ENCODE measurements at places on chromosomes 5 and 9.

DNA sequence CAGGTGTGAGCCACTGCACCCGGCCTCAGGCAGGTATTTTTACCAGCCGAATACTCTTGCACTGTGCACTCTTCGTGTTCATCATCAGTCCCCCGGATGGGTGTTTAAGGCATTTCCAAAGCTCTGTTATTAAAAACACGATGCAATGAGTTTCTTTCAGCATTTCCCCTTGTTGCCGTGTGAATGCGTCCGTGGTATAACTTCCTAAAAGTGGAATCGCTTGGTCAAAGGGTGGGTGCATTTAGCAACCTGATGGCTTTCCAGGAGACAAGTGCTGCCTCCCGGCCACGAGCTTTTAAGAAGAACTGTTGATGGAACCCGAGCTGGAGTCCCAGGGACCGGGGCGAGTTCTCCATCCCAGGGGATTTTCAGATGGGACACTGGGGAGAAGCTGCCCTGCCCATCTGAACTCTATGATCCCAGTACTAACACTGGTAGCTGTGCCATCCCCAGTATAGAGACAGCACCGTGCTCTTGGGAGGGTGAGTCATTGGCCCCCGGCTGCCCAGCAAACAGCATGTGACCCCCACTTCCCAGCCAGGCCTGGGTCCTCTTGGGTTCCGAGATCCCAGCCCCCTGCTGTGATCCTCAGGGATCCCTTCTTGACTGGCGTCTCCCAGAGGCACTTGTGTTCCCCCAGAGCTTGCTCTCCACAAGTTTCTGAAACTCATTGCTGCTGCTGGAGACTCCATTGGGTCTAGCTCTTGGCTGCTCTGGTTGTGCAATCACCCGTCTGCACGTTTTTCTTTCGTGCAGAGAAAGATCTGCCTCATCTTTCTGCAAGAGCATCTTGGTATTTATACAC lies 169.5 kb upstream of the IER5L start:
- DNase-seq, result no peak

DNA sequence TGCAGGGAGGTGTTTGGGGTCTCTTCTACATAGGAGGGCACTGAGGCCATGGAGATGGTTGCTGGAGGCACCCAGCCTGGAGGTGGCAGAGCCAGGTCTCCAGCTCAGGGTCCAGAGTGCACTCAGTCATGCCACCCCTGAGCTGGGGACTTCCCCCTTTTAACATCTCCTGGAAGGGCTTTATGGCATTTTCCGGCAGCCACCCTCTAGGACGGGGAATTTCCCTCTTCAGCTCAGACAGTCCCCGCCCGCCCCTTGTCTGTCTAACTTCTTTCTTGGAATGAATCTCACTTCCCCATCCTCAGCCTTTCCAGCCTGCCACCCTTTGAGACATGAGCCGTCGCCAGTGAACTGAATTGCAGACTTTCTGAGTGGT lies 49.9 kb downstream of the COL15A1 start:
- no peak for DNase-seq

- DNase-seq, result no peak
These were observed 140.1 kb upstream of the PPP1R26 start for GRCh38 chr9:135339378-135339973.

- DNase-seq, result no peak
These were observed 112.7 kb upstream of the NREP start for GRCh38 chr5:111869681-111870080.

GRCh38 chr5:95801961-95802360 lies 20.6 kb downstream of the GLRX start:
- DNase-seq, result no peak

DNA sequence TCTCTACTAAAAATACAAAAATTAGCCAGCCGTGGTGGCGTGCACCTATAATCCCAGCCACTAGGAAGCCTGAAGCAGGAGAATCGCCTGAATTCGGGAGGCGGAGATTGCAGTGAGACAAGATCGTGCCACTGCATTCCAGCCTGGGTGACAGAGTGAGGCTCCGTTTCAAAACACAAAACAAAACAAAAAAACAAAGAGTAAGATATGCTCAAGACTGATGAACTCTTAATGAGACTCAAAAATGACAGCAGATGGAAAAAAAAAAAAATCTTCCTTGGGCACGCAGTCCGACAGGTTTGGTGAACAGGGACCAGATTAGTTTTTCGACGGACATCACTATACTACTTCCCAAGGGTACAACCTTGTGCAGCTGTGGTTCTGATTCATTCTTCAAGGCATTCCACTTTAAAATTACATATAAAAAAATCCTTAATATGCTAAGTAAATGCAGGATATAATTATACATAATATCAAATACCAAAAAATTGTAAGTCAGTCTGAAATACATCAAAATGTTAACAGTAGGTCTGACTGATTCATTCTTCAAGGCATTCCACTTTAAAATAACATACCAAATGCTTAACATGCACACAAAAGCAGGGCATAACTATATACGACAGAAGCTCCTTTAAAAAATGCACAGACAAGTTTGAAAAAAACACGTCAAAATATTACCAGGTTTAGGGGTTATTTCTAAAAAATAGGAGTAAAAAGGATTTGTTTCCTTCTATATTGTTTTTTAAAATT lies 12.3 kb downstream of the PSIP1 start:
- DNase-seq, result no peak
